ENCODE measurements at places on chromosomes 1 and 21. TPM values are rescaled to one million over a fixed set of nuclear protein-coding genes. Genes with fewer than 3 reads are reported as not detected.
A peak's percentile ranks its signal among the peaks of the same experiment; 100 is the strongest.

The INSRR gene
- not detected for total RNA-seq

The UTS2 gene
- total RNA-seq = 0.70 TPM

The FAM72C gene
- not detected for total RNA-seq

The LHX8 gene
- total RNA-seq = not detected

The NFASC gene
- total RNA-seq = not detected

The RAB42 gene
- total RNA-seq = not detected

The CACHD1 gene
- 0.49 TPM for total RNA-seq

The PLEKHA6 gene
- 0.38 TPM for total RNA-seq

The C1QA gene
- 1.3 TPM for total RNA-seq

The ADAMTS1 gene
- total RNA-seq = 0.69 TPM

The SPRR2A gene
- not detected for total RNA-seq

The TRIM46 gene
- 11.0 TPM for total RNA-seq

The SELE gene
- not detected for total RNA-seq

The SPRR3 gene
- not detected for total RNA-seq

The SPRR2D gene
- total RNA-seq = not detected

GRCh38 chr1:17881761-17882160 is 126.6 kb downstream of the ACTL8 start:
- H3K4me1 ChIP-seq = no peaks in the 10 kb centered on the region
- no peak for DNase-seq
- no peak overlapping the region for H3K4me3 ChIP-seq
- H3K27me3 ChIP-seq = peaks cover 39% of the 10 kb centered on the region
- no peaks in the 10 kb centered on the region for H3K36me3 ChIP-seq

- H3K27ac ChIP-seq = no peak overlapping the region
- H3K27me3 ChIP-seq = no peaks in the 10 kb centered on the region
- no peaks in the 10 kb centered on the region for H3K4me1 ChIP-seq
- H3K4me3 ChIP-seq = no peak overlapping the region
Observed at GRCh38 chr1:215277532-215277931, 195.0 kb downstream of the KCNK2 start.

- no peak overlapping the region for H3K27ac ChIP-seq
- no peaks in the 10 kb centered on the region for H3K36me3 ChIP-seq
- no peak for DNase-seq
- H3K27me3 ChIP-seq = no peaks in the 10 kb centered on the region
- no peaks in the 10 kb centered on the region for H3K4me1 ChIP-seq
- H3K4me3 ChIP-seq = no peak overlapping the region
Observed at GRCh38 chr1:101847626-101848025, 149.1 kb downstream of the OLFM3 start.

GRCh38 chr1:213979751-213980586 is 7.8 kb upstream of the PROX1 start:
- H3K4me1 ChIP-seq = peaks cover 3% of the 10 kb centered on the region
- peaks cover 60% of the 10 kb centered on the region for H3K27me3 ChIP-seq
- H3K4me3 ChIP-seq = no peak overlapping the region
- H3K27ac ChIP-seq = no peak overlapping the region
- DNase-seq = no peak

- no peaks in the 10 kb centered on the region for H3K4me1 ChIP-seq
- H3K4me3 ChIP-seq = no peak overlapping the region
- no peaks in the 10 kb centered on the region for H3K36me3 ChIP-seq
Observed at GRCh38 chr1:164735315-164736052, 176.5 kb downstream of the PBX1 start.

- H3K36me3 ChIP-seq = no peaks in the 10 kb centered on the region
- no peaks in the 10 kb centered on the region for H3K4me1 ChIP-seq
- H3K27ac ChIP-seq = no peak overlapping the region
- H3K27me3 ChIP-seq = no peaks in the 10 kb centered on the region
- DNase-seq = no peak
Observed at GRCh38 chr1:172138634-172139033, 281.9 kb upstream of the C1orf105 start.

DNA sequence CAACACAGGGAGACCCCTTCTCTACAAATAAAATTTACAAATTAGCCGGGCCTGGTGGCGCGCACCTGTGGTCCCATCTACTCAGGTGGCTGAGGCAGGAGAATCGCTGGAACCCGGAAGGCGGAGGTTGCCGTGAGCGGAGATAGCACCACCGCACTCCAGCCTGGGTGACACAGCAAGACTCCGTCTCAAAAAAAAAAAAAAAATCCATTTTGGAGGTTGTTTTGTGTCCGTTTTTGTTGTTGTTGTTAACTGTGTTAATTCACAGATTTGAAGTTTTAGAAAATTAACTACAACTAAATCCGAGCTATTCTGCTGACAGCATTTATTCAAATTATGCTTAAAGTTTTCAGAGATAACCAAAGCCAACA is 618 bp downstream of the CLCC1 start:
- H3K27ac ChIP-seq = peak overlapping the region; percentile 53
- DNase-seq = peak; percentile 33
- peaks cover 38% of the 10 kb centered on the region for H3K4me1 ChIP-seq
- H3K4me3 ChIP-seq = peak overlapping the region; percentile 70

GRCh38 chr21:17045214-17045853 is 467.5 kb upstream of the CXADR start:
- H3K27me3 ChIP-seq = no peaks in the 10 kb centered on the region
- no peaks in the 10 kb centered on the region for H3K4me1 ChIP-seq
- no peaks in the 10 kb centered on the region for H3K36me3 ChIP-seq
- no peak overlapping the region for H3K27ac ChIP-seq
- DNase-seq = no peak
- H3K4me3 ChIP-seq = no peak overlapping the region

DNA sequence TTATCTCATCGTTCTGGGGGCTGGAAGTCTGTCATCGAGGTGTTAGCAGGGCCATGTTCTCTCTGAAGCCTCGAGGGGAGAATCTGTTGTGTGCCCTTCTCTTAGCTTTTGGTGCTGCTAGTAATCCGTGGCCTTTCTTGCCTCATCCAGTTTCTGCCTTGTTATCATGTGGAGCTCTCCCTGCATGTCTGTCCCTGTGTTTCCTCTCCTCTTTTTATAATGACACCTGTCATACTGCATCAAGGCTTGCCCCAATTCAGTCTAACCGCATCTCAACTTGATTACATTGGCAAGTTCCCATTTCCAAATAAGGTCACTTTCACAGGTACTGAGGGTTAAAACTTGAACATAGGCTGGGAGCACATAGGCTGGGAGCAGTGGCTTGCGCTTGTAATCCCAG is 82.6 kb upstream of the CNIH3 start:
- H3K4me1 ChIP-seq = no peaks in the 10 kb centered on the region
- H3K36me3 ChIP-seq = no peaks in the 10 kb centered on the region
- DNase-seq = no peak
- H3K27me3 ChIP-seq = peaks cover 17% of the 10 kb centered on the region
- no peak overlapping the region for H3K27ac ChIP-seq

DNA sequence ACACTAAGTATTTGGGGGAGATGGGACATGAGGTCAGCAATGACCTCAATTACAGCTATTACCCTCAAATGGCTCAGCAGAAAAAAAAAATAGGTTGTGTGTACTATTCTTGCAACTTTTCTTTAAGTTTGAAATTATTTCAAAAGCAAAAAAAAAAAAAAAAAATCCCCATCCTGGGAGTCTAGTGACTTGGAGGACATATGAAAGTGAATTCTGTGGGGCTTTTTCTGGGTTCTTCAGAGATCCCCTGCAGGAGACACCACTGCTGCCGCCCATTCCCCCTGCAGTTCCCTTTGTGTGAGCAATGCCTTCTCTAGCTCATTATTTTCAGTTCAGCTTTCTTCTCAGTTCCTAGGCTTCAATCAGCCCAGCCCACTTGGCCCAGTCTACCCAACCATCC is 16.7 kb downstream of the HSD11B1 start:
- H3K36me3 ChIP-seq = no peaks in the 10 kb centered on the region
- H3K4me1 ChIP-seq = peaks cover 9% of the 10 kb centered on the region
- H3K27me3 ChIP-seq = no peaks in the 10 kb centered on the region
- H3K27ac ChIP-seq = no peak overlapping the region
- no peak for DNase-seq

DNA sequence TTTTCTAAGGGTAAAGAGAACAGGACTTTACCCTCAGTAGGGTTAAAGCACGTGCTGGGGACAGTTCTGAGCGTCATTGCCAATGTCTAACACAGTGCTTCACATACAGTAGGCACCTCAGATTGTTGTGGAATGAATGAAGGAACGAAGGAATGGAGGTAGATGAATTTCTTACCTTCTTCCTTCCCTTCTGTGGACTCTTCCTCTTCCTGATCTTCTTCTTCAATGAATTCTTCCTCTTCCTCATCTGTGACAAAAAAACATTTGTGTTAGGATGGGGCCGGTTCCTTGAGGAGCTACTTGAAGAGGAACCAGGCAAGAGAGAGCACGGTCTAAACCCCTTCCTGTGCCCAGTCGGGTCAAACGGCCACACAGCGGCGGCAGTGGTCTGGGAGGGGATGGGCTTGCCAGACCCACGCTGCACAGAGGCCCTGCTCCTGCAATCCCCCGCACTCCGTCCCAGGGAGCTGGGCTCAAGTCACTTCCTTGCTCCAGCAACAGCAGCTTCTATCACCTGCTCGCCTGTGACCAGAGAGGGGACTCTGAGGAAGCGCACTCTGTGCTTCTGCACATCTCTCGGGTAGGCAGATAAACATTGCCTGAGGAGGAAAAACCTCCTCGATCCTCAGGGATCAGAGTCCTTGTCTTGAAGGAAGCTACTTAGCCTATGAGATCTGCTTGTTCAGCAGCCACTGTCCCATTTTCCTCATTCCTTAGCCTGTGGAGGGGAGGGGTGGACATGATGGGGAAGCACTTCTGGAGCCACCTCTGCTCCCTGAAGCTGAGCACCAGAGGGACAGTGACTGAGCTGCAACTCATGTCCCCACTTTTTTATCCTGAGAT is 8.0 kb upstream of the SLC30A2 start:
- H3K27me3 ChIP-seq = peaks cover 47% of the 10 kb centered on the region
- no peak for DNase-seq
- H3K36me3 ChIP-seq = no peaks in the 10 kb centered on the region
- no peak overlapping the region for H3K27ac ChIP-seq

DNA sequence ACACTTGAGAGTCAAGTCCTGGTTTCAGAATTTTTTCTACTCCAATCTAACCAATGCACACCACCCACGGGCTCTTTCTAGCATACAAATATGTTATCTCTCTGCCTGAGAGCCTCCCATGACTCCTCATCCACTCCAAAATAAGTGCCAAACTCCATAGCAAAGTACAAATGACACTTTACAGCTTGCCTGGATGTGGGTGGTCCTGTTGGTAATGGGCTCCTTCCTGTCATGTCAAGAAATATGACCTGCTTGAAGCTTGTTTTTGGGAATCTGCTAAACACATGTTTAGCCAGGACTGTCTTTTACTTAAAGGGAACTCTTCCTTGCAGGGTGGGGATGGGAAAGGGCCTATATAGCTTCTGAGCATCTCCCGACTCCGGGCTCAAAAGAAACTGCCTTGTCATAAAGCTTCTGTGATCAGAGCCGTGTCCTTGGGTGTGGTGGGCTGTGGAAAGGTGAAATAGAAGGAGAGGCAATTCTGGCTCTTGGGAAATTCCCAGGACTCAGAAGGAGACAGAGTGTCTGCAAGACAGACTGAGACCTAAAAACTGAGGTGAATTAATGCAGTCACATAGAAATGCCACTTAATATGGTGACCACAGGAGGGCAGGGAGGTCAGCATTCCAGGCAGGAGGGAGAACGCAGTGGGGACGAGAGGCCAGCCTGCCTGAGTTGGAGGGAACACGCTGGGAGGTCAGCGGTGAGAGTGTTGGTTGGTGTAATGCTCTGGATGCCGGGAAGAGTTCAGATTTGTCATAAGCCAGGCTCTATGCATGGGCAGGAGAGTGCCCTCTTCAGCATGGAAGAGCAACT is 6.1 kb upstream of the IGFN1 start:
- H3K4me1 ChIP-seq = no peaks in the 10 kb centered on the region
- no peak overlapping the region for H3K27ac ChIP-seq
- H3K4me3 ChIP-seq = no peak overlapping the region
- H3K27me3 ChIP-seq = peaks cover 19% of the 10 kb centered on the region
- DNase-seq = no peak
- no peaks in the 10 kb centered on the region for H3K36me3 ChIP-seq

- H3K27ac ChIP-seq = no peak overlapping the region
- peaks cover 8% of the 10 kb centered on the region for H3K27me3 ChIP-seq
- no peak for DNase-seq
- no peaks in the 10 kb centered on the region for H3K4me1 ChIP-seq
- H3K36me3 ChIP-seq = no peaks in the 10 kb centered on the region
- H3K4me3 ChIP-seq = no peak overlapping the region
Observed at GRCh38 chr1:234289538-234290305, 83.5 kb upstream of the COA6 start.

DNA sequence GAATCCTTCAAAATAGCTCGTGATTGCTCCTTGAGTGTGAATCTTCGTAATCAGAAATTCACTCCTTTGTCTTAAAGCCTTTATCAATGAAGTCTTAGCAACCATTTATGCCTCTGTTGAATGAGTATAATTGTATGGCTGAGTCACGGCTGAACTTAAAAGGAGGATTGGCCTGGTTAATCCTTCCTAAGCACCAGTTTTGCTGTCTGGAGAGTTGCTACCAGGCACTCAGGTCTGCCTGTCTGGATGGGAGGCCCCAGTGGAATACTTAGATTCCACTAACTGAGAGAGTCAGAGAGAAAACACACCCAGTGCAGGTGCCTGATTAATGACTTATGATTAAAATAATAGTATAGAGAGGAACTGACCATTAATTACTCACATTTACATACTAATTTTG is 7.6 kb upstream of the HHAT start:
- DNase-seq = no peak
- H3K4me1 ChIP-seq = no peaks in the 10 kb centered on the region
- H3K27ac ChIP-seq = no peak overlapping the region
- H3K36me3 ChIP-seq = no peaks in the 10 kb centered on the region

GRCh38 chr1:234778221-234779159 is 168.5 kb upstream of the IRF2BP2 start:
- peaks cover 13% of the 10 kb centered on the region for H3K4me1 ChIP-seq
- peaks cover 38% of the 10 kb centered on the region for H3K27me3 ChIP-seq
- no peak for DNase-seq
- no peak overlapping the region for H3K27ac ChIP-seq
- no peak overlapping the region for H3K4me3 ChIP-seq

DNA sequence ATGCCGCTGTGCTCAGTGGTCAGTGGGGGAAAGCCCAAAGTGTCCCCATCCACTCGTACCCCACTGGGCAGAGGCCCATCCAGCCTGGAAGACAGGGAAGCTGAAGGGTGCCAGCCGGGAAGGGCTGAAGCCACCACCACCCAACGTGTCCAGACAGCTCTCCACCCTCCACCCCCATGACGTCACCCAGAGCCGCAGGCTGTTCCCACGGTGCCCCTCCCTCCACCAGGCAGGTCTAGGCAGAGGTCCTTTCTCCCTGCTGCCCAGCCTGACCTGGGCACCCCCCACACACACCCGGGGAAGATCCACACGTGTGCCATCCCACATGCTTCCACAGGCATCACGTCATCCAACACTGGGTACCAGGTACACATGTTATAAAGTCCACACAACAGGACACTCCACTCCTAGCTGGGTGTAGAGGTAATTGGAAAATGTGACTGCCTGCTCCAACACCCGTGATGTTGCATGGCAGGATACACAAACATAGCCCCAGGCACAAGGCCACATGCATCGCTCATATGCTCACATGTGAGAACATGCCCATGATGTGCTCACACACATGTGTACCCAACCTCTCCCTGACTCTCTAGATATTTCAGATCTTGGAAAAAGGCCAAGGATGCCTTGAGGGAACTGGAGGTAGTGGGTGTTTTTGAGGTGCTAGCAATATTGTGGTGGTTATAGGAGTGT is 5.1 kb upstream of the ARHGAP30 start:
- H3K4me1 ChIP-seq = peaks cover 13% of the 10 kb centered on the region
- H3K4me3 ChIP-seq = no peak overlapping the region
- H3K27ac ChIP-seq = no peak overlapping the region
- H3K36me3 ChIP-seq = no peaks in the 10 kb centered on the region
- no peaks in the 10 kb centered on the region for H3K27me3 ChIP-seq

- no peaks in the 10 kb centered on the region for H3K36me3 ChIP-seq
- no peak overlapping the region for H3K4me3 ChIP-seq
- H3K27me3 ChIP-seq = no peaks in the 10 kb centered on the region
- DNase-seq = no peak
- H3K27ac ChIP-seq = no peak overlapping the region
- no peaks in the 10 kb centered on the region for H3K4me1 ChIP-seq
Observed at GRCh38 chr1:98546319-98546718, 115.2 kb upstream of the SNX7 start.
